ENCODE measurements at places on chromosomes 1 and 21.
A peak's percentile ranks its signal among the peaks of the same experiment; 100 is the strongest.

DNA sequence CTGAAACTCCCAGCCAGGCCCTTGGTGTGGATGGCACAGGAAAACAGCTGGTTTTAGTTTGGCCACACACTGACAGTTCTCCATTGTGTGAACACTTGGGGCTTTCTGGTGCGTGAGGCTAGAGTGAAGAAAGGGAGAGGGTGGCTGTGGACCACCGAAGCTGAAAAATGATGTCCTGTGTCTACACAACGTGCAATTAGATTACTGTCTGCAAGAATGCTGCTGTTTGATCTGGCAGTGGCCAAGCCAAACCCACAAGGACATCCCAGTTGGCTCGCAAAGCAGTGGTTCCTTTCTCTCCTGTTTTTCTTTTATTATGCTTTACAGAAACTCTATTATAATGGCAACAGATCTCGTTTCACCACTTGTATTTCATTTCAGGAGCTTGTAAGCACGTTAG lies 58.9 kb downstream of the ERG start:
- DNase-seq = no peak

DNA sequence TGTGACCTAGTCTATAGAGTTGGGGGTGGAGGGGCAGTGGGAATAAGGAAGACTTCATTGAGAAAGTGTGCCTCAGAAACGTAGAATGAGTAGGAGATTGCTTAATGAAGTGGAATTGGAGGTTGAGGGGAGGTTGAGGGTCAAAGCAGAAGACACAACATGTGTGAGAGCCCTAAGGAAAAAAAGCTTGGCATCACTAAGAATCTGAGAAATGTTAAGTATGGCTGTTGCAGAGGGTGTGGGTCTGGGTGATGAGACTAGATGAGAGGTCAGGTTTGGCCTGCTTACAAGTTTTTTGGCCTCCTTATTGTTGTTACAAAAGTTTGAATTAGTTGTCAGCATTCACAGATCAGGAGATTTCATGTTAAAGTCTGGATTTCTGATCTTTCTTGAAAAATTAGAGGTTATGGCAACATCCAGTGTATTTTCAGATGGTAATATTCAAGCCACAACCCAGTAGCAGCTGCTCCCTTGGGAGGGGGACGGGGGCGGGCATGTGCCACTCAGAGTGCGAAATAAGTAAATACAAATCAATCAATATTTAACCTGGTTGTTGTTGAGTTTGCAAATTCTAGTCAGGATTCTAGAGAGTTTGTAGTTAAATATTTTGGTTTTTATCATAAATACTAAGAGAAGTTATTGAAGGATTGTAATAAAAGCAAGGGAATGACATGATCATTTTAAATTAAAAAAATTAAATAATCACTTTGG lies 4.3 kb downstream of the MAN1A2 start:
- DNase-seq = no peak

- DNase-seq = no peak
These were observed 10.8 kb upstream of the ERMAP start for GRCh38 chr1:42806171-42806570.

DNA sequence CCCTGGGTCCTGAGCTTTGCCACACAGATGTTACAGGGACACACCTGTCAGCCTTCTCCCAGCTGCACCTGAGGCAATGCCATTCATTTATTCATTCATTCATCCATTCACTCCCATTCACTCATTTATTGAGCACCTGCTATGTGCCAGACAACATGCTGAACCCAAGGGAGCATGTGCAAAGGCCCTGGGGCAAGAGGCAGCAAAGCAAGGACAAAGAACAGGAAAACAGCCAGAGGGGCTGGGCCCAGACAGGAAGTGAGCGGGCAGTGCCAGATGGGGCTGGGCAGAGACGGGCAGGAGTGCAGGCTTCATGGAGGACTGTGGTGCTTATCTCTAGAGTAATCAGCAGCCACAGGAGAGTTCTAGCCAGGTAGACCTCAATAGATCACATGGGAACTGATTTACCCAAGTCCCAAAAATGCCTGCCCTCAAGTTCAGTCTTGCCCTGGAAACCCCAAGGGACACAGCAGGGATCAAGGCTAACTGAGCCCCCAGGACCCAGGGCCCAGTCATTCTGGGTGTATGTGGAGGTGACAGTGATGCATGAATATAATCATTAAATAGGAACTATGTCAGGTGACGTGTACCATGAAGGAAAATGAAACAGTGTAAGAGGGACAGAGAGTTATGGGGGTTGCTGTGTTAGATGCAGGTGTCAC lies 530.3 kb downstream of the MATN1 start:
- DNase-seq = no peak

- DNase-seq = no peak
These were observed 75.6 kb downstream of the SYT6 start for GRCh38 chr1:114078116-114078515.

DNA sequence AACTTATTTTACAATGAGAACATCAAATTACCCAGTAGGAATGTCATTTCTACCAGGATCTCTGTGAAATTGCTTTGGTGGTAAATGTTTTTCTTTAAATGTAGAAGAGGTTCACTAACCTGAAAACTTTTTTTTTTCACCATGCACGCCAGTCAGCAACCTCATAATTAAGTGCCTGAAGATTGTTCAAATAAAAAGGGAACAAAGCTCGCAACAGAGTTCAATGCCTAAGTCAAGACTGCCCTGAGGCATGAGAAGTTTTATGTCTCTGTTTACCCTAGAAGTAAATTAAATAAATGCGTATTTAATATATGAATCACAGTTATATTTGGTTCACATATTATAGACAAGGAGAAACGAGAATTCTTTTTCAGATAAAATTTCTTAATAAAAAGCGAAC lies 13.8 kb upstream of the SYDE2 start:
- DNase-seq = no peak

GRCh38 chr1:46301808-46302640 lies 1.4 kb downstream of the LRRC41 start:
- DNase-seq = peak; percentile 21

GRCh38 chr1:203871114-203871880 lies 9.9 kb downstream of the SNRPE start:
- peak; percentile 79 for DNase-seq

GRCh38 chr1:27366113-27366410 lies 699 bp downstream of the MAP3K6 start:
- peak; percentile 26 for DNase-seq

DNA sequence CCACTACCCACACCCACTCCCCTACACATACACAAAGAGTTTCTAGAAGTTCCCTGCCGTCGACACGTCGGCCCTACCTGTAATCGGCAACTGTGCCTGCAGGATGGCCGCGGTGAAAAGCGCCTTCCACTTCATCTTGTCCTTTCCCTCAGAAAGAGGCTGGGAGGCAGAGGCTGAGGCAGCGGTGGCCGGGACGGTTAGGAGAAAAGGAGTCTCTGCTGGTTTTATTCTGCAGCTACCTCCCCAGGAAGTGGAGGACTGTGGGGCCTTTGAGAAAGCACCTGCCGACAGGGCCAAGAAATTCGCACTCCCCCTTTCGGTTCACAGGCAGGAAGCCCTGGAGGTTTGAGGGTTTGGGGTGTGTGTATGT lies at the start of gene CD247:
Gene CD247 (minus strand): TSS at position 199 of the 370 bp plus-strand sequence. CDS start 64 bp downstream, at position 135.
- no peak for DNase-seq

- DNase-seq = no peak
These were observed 6.7 kb downstream of the POFUT2 start for GRCh38 chr21:45280969-45281368.

DNA sequence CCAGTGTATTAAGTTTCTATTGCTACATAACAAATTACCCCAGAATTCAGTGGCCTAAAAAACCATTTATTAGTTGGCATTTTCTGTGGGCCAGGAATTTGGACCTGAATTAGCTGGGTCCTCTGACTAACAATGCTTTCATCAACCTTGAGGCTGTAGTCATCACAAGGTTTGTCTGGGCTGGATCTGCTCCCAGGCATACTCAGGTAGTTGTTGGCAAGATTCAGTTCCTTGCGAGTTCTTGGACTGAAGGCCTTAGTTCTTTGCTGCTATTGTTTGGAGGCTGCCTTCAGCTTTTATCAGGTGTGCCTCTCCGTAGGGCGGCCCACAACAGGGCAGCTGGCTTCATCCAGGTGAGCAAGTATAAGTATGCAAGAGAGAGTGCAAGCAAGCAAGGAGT lies 31.4 kb upstream of the DEPDC1 start:
- DNase-seq = no peak

DNA sequence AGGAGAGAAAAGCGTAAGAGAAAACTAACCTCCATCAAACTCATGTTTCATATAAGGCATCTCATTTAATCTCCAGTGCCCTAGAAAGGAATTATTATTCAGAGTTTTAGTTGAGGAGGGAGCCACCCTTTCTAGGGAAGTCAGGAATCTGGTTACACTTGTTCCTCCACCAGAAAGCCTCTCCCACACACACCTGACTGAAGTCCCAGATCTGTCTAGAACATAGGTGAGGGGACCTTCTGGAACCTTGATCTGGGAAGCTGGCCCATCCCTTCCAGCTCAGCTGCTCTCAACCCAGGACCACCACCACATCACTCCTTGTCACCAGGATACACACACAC lies 1.9 kb upstream of the DENND2D start:
- DNase-seq = no peak

GRCh38 chr1:245538671-245539070 lies 383.9 kb downstream of the KIF26B start:
- DNase-seq = no peak

DNA sequence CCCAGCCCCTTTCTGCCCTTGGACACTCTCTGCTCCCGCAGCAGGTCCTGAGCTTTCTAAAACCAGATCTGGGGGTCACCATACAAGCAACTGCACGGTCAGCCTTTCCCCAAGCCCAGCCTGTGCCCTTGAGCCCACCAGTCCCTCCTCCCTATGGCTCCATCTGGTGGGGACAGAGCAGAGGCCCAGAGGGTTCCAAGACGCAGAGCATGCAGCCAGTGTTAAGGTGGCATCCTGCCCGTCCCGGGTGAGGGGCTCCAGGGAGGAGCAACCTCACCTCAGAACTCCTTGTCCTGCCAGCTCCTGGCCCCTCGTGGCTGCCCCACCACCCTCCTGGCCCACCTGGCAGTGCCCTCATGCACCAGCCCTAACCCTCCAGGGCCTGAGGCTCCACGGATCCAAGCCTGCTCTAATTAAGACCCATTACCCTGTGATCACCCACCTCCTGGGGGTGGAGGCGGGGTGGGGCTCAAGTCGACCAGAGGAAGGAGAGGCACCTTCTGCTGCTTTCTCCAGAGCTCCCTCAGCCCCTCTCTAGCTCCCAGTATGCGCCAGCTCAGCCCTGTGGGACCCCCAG lies 8.5 kb downstream of the CHD5 start:
- DNase-seq = no peak

DNA sequence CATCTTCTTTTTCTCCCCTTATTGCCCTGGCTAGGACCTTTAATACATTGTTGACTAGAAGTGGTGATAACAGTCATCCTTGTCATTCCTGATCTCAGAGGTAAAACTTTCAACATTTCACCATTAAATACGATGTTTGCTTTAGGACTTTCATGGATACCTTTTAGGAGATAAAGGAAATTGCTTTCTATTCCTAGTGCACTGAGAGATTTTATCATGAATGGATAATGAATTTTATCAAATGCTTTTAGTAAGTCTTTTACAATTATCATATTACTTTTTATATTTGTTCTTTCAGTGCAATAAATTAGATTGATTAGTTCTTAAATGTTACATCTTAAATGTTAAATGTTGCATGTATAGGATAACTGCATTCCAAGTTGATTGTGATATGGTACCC lies 147.2 kb upstream of the SERTAD4 start:
- DNase-seq = no peak

DNA sequence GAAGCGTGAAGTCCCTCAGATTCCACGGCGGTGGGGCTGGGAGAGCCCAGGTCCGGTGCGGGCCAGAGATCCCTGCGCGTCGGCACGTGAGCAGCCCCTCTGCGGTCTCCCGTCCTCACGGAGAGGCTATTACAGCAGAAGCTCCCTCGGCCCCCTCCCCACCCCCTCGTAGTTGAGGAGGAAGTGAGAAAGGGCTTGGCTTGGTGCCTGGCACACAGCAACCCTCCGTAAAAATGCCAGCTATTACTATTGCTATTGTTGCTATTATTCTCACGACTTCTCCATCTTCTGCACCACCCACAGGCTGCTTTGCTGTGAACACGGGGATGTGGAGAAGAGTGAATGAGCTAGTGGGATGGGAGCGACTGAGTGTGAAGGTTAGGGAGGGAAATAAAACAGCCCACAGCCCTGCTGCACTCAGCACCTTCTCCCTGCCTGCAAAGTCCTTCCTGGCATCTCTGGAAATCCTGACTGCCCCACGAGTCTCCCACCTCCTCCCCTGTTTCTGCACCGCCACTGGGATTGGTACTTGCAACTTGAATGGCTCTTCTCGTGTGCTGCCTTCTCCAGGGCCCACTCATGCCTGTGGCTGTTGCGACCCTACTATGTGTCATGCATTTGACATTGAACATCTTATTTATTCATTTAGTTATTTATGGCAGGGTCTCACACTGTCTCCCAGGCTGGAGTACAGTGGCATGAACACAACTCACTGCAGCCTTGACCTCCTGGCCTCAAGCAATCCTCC lies 26.6 kb downstream of the ZBTB18 start:
- no peak for DNase-seq

DNA sequence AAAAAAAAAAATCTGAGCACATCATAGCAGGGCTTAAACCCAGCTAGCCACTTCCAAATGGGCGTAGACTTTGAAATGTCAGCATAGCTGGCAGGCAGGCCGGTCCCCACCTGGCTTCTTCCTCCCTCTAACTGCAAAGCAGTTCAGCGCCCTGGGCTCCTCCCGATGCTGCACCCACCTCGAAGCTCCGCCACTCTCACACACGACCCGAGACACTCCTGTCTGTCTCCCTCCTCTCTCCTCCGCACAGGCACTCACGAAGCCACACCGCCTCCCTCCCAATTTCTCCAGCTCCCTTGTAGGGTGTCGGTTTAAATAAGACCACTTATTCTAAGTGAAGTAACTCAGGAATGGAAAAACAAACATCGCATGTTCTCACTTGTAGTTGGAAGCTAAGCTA lies 301.3 kb downstream of the NPHP4 start:
- DNase-seq = no peak

- DNase-seq = no peak
These were observed 73.4 kb downstream of the CD2 start for GRCh38 chr1:116827607-116828105.

DNA sequence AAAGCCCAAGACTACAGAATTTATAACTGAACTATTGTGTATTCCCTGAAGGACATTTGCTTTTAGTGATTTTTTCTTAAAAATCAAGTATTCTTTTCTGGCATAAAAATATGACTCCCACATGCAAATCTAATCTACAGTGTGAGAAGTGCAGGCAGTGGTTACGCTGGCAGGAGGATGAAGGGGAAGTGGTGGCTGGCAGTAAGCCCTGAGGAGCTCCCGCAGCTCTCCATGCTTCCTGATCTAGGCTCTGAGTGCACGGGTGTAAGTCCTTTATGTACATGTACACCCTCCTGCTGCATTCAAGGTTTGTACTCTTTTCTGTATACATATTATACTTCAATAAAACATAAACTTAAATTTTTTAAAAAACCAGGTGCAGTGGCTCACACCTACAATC lies 67.5 kb upstream of the PRDX6 start:
- DNase-seq = no peak

GRCh38 chr1:27132624-27133023 lies 22.3 kb downstream of the SLC9A1 start:
- no peak for DNase-seq

DNA sequence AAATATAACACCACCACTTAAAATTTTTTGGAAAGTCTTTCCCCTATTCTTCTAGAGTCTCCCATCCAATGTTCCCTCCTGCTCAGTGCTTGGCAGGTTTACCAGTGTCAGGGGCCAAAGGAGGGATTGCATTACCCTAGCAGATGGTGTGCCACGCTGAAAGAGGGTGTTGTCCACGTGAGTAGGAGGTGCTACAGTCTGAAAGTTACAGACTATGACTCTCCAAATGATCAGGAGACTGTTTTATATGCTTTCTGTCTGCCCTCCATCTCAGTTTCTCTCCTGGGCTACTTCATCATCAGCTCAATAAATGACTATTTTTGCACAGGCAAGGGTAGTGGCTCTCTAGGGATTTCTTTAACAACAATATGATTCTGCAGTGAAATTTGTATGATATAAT lies 31.3 kb upstream of the ANGPTL7 start:
- DNase-seq = no peak

All from putamen (tissue), 1 donor.